ENCODE measurements at places on chromosomes 6 and 20.

DNA sequence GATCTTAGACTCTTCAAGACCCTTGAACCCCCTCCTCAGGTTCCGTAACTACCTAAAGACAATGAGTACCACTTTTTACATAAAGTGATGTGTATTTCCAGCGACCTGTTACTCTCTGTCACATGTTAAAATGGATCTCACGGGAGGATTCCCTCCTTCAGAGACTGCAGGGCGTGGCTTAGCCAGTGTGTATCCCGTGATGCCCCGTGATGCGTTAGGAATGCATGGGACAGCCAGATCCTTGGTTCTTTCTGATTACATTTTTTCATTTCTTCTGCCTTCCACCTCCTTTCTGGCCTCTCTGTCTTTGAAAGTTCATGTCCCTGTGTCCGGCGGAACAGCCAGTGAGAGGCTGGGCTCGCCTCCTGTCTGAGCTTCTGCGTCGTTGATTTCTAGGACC lies 155.5 kb downstream of the TMEM242 start:
- DNase-seq, result no peak

GRCh38 chr6:45423111-45423823 lies 45.5 kb upstream of the SUPT3H start:
- DNase-seq, result no peak

GRCh38 chr6:166572370-166573261 lies 13.9 kb downstream of the RAMACL start:
- no peak for DNase-seq

- DNase-seq, result no peak
These were observed 596 bp downstream of the GATA5 start for GRCh38 chr20:62475027-62475771.

DNA sequence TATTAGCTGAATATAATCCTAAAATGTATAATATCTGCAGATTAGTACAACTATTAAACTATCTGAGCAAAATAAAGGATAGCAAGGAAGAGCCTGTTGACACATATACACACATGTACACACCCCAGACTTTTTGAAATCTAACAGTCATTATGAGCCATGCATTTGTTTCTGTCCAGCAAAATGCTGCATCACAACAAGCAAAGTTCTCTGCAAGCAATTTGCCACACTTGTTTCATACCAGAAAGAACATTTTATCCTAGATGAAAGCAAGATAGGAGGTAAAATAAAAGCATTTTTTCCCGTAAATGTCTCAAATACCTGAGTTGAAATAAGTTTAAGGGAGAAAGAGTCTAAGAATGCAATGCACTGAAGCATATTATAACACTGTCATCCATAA lies 145.2 kb downstream of the COL21A1 start:
- DNase-seq, result no peak

- DNase-seq, result no peak
These were observed 696 bp downstream of the TREML1 start for GRCh38 chr6:41153451-41153850.

- no peak for DNase-seq
These were observed 622.8 kb downstream of the QKI start for GRCh38 chr6:164037171-164037870.

Data from HEK293T (cell line).